Spleen (tissue), 13 donors: ENCODE measurements at places on chromosomes 13 and 19. TPM values are rescaled to one million over a fixed set of nuclear protein-coding genes. Genes with fewer than 3 reads are reported as not detected.
A peak's percentile ranks its signal among the peaks of the same experiment; 100 is the strongest.

DNA sequence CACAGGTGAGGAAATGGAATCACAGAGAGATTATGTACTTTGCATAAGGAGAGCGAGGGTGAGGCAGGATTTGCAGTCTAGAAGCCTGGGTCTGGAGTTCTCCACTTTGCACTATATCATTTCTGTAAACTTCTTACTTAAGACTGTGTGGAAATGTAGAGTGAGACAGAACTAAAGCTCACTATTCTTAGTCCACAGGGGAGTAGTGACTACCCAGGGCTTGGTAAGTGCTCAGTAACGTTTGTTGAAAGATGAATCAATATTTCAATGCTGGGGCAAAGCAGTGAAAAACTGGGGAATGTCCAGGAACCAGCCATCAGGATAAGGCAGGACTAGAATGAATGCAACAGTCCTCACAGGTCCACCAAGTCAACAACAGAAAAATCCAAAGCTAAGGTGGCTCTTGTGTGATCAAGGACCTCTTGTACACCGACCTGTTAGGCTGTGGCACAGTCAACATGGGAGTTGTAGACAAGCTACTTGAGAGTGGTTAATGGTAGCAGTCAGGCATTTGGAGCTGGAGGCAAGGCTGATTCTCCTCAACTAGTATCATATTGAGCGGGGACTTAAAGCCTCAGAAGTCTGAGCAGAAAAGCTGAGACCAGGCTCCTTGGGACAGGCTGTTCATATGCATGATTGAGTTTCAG, 929 bp upstream of the TNFSF13B start:
- no peak overlapping the region for H3K4me3 ChIP-seq
- H3K27ac ChIP-seq: peak overlapping the region; percentile 91
- H3K27me3 ChIP-seq: no peaks in the 10 kb centered on the region

GRCh38 chr19:18879579-18880373, 16.2 kb downstream of the CERS1 start:
- no peaks in the 10 kb centered on the region for H3K36me3 ChIP-seq
- H3K27ac ChIP-seq: no peak overlapping the region
- peak; percentile 69 for DNase-seq
- H3K27me3 ChIP-seq: no peaks in the 10 kb centered on the region
- no peak overlapping the region for H3K4me3 ChIP-seq

DNA sequence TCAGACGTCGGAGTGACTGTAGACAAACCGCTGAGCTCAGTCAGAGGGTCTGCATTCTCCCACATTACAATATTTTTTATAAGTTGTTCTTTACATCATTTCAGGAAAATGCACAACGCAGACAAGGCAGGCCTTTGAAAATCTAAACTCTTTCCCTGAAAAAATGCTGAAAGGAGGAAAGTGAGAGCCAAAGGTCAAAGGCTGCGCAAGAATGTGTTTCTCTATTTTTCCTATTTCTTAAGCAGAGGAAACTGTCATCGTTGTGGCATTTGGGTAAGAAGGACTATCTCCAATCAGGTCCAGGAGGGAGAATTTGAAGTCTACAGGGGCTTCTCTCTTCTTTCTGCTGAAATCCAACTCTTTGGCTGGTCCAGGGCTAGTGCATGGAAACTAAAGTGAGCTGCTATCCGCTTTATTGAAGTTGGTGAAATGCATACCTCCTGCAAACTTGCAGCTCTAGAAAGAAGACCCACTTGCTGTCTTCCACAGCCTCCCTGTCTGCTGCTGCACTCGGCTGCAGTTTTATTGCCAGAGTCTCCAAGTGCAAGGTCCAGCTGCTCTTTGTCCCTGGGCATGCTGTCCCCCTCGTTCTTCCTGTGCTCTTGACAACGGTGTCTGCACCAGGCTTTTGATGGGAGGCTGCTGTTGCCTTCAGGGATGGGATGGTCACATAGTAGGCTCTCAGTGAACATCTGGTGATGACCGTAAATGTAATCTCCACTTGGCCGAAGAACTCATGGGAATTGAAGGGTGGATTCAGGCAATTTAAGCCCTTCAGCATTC, 31.2 kb downstream of the ZNF536 start:
- H3K27ac ChIP-seq: no peak overlapping the region
- no peak for DNase-seq
- H3K4me1 ChIP-seq: no peaks in the 10 kb centered on the region
- no peaks in the 10 kb centered on the region for H3K27me3 ChIP-seq
- H3K4me3 ChIP-seq: no peak overlapping the region

GRCh38 chr13:49400755-49401659, 42.9 kb downstream of the CAB39L start:
- H3K4me1 ChIP-seq: no peaks in the 10 kb centered on the region
- DNase-seq: no peak
- H3K4me3 ChIP-seq: no peak overlapping the region
- H3K27me3 ChIP-seq: no peaks in the 10 kb centered on the region
- peak overlapping the region; percentile 33 for H3K27ac ChIP-seq

GRCh38 chr13:95445131-95445530, 107.4 kb upstream of the CLDN10 start:
- DNase-seq: no peak
- no peaks in the 10 kb centered on the region for H3K36me3 ChIP-seq
- no peaks in the 10 kb centered on the region for H3K4me1 ChIP-seq

DNA sequence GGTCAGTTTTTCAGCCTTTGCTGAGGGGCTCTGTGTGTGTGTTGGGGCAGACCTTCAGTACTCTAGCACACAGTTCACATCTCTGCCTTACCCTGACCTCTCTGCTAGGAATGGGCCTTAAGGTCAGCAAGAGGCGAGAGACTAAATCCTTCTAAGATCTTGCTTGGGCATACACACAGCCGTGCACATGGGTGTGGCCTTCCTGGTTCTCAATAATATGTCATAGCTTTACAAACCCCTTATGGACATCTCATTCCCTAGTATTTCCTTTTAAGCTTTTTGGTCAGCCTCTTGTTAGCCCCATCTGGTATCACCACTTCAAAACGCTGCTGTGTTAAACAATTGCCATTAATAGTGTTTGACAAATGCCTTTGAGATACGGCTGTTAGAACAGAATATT, 69.4 kb upstream of the SPATA13 start:
- H3K4me3 ChIP-seq: no peak overlapping the region
- H3K36me3 ChIP-seq: no peaks in the 10 kb centered on the region
- H3K4me1 ChIP-seq: no peaks in the 10 kb centered on the region

DNA sequence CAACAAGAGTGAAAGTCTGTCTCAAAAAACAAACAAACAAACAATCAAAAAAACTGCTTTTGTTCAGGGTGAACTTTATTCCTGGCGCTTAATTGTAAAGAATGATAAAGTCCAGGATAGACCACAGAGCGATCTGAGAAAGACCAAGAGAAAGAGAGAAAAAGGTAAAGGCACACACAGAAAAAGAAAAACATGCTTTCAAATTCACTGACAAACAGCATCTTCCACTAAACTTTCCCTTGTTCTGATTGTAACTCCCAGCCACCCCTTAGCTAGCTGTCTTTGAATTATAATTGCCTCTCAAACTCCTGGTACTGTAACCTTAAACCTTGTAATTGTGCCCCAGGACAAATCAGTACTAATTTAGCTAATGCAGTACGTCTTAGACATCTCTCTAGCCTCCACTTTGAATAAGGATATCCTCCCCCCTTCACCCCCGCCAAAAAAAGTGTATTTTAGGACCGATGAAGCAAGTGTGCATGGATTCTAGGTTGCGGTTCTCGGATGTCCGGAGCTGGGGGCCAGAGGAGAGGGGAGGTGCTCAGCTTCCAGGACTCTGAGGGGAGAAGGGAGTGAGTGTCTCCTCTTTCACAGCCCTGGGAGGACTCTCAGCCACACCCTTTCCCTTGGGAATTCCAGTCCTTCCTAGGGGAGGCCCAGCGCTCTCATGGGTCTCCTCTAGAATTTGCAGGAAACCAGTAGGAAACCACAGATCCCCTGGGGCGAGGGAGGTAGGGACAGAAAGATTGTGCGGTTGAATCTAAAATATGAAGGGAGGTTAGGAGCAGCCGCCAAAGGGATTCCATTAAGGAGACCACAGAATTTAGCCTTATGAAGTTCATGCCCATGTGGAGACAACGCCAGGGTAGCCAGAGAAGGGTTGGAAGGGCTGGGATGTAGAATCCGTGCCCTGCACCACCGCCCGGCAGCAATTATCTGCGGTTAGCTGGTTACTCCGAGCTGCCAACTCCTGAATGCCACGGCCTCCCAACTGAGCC, 19.7 kb downstream of the ZNF536 start:
- no peak overlapping the region for H3K27ac ChIP-seq
- no peak overlapping the region for H3K4me3 ChIP-seq
- H3K36me3 ChIP-seq: no peaks in the 10 kb centered on the region
- no peaks in the 10 kb centered on the region for H3K27me3 ChIP-seq
- DNase-seq: no peak

DNA sequence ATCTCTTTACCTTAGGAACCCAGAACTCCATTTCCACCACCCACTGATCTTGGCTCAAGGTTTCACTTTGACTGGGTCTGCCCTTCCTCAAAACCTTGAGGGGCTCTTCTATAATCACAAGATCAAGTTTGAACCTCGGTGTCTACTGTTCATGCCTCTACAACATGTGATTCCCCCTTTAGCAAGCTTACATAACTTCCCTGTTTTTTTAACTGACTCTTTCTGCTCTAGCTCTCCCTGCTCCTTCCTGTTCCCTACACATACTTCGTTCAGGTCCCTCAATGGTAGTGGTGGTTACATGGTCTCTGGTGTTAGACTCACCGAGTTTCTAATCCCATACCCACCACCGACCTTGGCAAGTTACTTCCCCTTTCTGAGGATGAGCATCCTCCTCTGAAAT, 26.7 kb downstream of the CEACAM8 start:
- H3K4me3 ChIP-seq: no peak overlapping the region
- no peaks in the 10 kb centered on the region for H3K36me3 ChIP-seq

DNA sequence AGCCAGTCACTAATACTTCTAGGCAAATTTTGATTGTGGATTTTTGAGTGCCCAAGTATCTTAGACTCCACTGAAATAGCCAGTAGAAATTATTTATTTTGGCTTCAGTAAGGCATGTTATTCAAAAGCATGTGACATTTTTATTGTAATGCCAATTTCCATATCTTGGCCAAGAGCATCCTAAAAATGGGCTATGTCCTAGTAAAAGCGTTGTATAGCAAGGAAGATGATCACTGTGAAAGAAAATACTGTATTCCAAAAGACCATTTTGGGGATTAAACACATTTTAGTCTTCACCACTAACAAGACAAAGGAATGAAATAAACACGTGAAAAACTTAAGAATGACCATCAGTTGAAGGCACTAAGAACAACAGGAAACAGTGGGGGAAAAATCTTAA, 149.1 kb downstream of the NUFIP1 start:
- H3K4me1 ChIP-seq: no peaks in the 10 kb centered on the region
- no peak overlapping the region for H3K27ac ChIP-seq
- no peak for DNase-seq
- no peak overlapping the region for H3K4me3 ChIP-seq
- H3K27me3 ChIP-seq: no peaks in the 10 kb centered on the region

DNA sequence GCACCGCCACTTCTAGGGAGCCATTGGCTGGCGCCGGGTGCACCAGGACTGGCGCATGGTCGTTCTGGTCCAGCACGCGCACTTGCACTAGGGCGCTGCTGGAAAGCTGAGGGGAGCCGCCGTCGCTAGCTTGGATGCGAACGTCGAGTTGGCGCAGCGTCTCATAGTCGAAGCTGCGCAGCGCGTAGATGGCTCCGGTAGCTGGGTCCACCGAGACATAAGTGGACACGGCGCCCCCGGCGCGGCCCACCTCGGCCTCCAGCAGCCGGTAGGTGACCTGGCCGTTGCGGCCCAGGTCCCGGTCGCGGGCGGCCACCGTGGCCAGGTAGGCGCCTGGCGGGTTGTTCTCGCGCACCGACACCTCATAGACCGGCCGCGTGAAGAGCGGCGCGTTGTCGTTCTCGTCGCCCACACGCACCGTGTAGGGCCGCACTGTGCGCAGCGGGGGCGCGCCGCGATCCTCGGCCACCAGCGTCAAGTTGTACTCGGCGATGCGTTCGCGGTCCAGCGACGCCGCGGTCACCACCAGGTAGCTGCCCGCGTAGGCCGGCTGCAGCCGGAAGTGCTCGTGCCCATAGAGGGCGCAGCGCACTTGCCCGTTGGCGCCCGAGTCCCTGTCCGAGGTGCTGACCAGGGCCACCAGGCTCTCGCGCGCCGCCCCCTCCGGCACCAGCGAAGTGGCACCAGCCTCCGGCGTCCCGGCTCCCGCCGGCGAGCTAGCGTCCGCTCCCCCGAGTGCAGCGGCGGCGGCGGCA, 1.7 kb downstream of the PCDH8 start:
- no peaks in the 10 kb centered on the region for H3K36me3 ChIP-seq
- no peak overlapping the region for H3K4me3 ChIP-seq
- H3K27me3 ChIP-seq: peaks cover 96% of the 10 kb centered on the region
- peak; percentile 78 for DNase-seq

DNA sequence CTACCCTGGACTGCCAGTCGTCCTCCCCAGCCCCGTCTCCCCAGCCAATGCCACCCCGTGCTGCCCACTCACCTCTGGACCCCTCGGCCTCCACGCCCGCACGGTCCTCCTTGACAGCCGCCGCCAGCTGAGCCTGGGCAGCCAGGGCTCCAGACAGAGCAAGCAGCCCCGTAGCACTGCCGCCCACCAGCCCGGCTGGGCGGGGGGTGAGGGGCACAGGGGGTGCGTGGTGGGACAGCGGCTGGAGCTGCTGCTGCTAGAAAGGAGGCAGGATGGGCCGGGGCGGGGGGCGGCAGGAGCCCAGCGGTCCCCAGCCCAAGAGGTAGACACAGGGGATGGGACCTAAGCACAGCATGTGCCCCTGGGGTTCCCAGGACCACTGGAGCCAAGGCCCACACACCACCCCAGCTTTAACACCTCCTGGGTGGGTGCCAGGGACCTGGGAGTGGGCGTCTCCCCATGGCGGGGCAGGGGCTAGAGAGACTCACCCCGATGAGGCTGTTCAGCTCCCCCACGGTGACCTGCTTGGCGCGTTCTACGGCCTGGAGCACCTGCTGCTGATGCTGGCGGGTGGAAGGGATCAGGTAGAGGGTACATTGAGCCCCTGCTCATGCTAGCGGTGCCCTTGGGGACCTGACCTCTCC, 9.7 kb downstream of the TLE2 start:
- H3K4me3 ChIP-seq: no peak overlapping the region
- peaks cover under 1% of the 10 kb centered on the region for H3K4me1 ChIP-seq
- no peaks in the 10 kb centered on the region for H3K27me3 ChIP-seq
- DNase-seq: no peak
- H3K36me3 ChIP-seq: no peaks in the 10 kb centered on the region
- H3K27ac ChIP-seq: no peak overlapping the region

The ZNF486 gene
- total RNA-seq: 18.7 TPM

The ZNF780B gene
- 32.1 TPM for total RNA-seq

The APLP1 gene
- 0.88 TPM for total RNA-seq

The ZNF724 gene
- total RNA-seq: 8.7 TPM

The HIF3A gene
- 97.5 TPM for total RNA-seq

The PLPPR3 gene
- total RNA-seq: not detected

The IRGC gene
- not detected for total RNA-seq
